Activated CD4-positive, alpha-beta T cell treated with anti-CD3 and anti-CD28 coated beads, Interleukin-2, amount 10 ng/mL, durations not matched to agents 24 days and 14 days (primary cell): ENCODE measurements at places on chromosomes 7 and 10. TPM values are rescaled to one million over a fixed set of nuclear protein-coding genes. Genes with fewer than 3 reads are reported as not detected.

XPNPEP1 gene
- total RNA-seq, result 98.9 and 105 TPM in 2 replicates

HERPUD2 gene
- 20.3 and 20.4 TPM in 2 replicates for total RNA-seq

AOC1 gene
- total RNA-seq, result not detected in 2 replicates

OR2A12 gene
- not detected in 2 replicates for total RNA-seq

TUBAL3 gene
- total RNA-seq, result 0.14 TPM in 1 of 2 replicates, not detected in the other

MAT1A gene
- total RNA-seq, result not detected in 2 replicates

TMEM184A gene
- total RNA-seq, result not detected in 2 replicates

ASZ1 gene
- not detected in 2 replicates for total RNA-seq

VAX1 gene
- not detected in 2 replicates for total RNA-seq

TAS2R3 gene
- 1.2 and 2.2 TPM in 2 replicates for total RNA-seq

WDFY4 gene
- total RNA-seq, result 0.05 TPM in 1 of 2 replicates, not detected in the other

NEURL1 gene
- 2.8 and 3.1 TPM in 2 replicates for total RNA-seq

GSAP gene
- total RNA-seq, result 2.1 and 2.8 TPM in 2 replicates

MCM10 gene
- 107 and 112 TPM in 2 replicates for total RNA-seq

CPVL gene
- not detected in 2 replicates for total RNA-seq

CPN1 gene
- not detected in 2 replicates for total RNA-seq

TMEM176B gene
- total RNA-seq, result not detected in 2 replicates

ATG9B gene
- total RNA-seq, result 7.3 and 7.5 TPM in 2 replicates

NUTM2D gene
- total RNA-seq, result 1.4 and 2.1 TPM in 2 replicates

ZNF212 gene
- 18.0 and 18.7 TPM in 2 replicates for total RNA-seq

IDI2 gene
- total RNA-seq, result not detected in 2 replicates
